ENCODE measurements at places on chromosomes 12 and 14. TPM values are rescaled to one million over a fixed set of nuclear protein-coding genes. Genes with fewer than 3 reads are reported as not detected.

DNA sequence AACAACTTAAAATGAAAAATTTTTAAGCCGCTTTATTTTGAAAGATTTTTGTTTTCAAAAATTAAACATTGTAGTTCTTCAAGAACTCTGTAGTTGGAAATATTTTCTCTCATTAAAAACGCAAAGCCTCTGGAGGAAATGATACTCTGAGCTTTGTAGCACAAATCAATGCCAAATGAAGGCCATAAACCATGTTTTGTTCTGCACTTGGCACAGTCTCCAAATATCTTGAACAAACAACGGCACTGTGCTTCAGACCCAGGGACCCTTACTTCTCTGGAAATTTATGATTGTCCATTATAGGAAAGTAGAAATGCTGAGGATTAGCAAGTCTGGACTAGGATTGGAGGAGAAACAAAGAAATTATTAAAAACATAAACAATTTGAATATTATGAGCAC lies 160.8 kb upstream of the BMP4 start:
- no peak for DNase-seq
- no peak overlapping the region for H3K4me3 ChIP-seq
- H3K4me1 ChIP-seq: no peaks in the 10 kb centered on the region
- no peak overlapping the region for H3K27ac ChIP-seq
- no peaks in the 10 kb centered on the region for H3K27me3 ChIP-seq

- no peak for DNase-seq
- peaks cover 30% of the 10 kb centered on the region for H3K4me1 ChIP-seq
- H3K4me3 ChIP-seq: no peak overlapping the region
- H3K36me3 ChIP-seq: no peaks in the 10 kb centered on the region
- no peak overlapping the region for H3K27ac ChIP-seq
- no peaks in the 10 kb centered on the region for H3K27me3 ChIP-seq
Measured at GRCh38 chr12:122969676-122970075, 3.4 kb upstream of the ABCB9 start.

DNA sequence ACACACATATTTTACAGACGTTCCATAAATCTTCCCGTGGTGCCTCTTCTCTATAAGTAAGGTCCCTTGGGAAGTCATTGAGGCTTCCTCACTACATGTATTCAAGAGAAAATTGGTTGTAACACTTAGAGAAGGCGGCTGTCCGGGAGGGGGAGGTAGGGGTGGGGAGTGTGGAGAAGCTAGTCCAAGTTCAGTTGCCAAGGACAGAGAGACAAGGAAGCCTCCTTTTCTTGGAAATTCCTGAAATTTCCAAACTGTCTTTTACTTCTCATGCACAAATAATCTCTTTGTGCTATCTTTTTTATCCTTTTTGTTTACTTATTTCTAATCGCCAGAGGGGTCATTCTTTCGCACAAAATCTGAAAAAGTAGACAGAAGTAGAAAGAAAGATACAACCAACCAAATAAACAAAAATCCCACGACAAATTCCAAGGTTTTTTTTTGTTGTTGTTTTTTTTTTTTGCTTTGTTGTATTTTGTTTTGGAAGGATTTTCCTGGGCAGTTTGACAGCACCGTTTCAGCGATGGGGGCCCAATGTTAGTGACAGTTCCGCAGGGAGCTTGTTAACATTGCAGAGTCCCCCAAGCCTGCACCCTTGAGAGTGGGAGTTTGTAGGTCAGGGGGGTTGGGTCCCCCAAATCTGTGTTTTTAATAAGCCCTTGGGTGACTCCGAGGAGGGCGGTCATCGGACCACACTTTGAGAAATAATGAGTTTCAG lies 45.2 kb downstream of the MAP1LC3B2 start:
- H3K27ac ChIP-seq: no peak overlapping the region
- peaks cover 54% of the 10 kb centered on the region for H3K4me1 ChIP-seq
- no peak for DNase-seq
- no peaks in the 10 kb centered on the region for H3K27me3 ChIP-seq

GRCh38 chr12:52280796-52281560 lies 6.5 kb downstream of the KRT86 start:
- no peaks in the 10 kb centered on the region for H3K27me3 ChIP-seq
- H3K4me3 ChIP-seq: no peak overlapping the region
- peak overlapping the region; percentile 87 for H3K27ac ChIP-seq
- DNase-seq: no peak
- H3K4me1 ChIP-seq: peaks cover 34% of the 10 kb centered on the region
- H3K36me3 ChIP-seq: no peaks in the 10 kb centered on the region

- no peak overlapping the region for H3K27ac ChIP-seq
- no peaks in the 10 kb centered on the region for H3K36me3 ChIP-seq
- H3K27me3 ChIP-seq: no peaks in the 10 kb centered on the region
- H3K4me3 ChIP-seq: no peak overlapping the region
- DNase-seq: no peak
- peaks cover 82% of the 10 kb centered on the region for H3K4me1 ChIP-seq
Measured at GRCh38 chr14:90521084-90521929, 124.5 kb downstream of the CALM1 start.

DNA sequence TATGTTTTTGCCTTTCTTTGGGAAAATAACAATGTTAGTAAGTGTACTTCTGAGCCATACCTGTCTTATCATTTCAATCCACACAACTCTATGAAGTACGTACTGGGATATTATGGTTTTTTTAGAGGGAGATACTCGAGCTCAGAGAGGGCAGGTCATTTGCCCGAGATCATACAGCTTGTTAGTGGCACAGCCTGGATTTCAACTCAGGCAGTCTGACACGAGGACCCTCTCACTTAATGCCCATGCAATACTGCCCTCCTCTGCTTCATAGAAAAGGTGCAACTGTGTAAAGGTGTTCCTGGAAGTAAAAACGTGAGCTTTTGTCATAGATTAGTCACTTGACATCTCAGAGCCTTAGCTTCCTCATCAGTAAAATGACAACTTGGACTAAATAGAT lies 128.0 kb downstream of the NDUFA12 start:
- peaks cover 10% of the 10 kb centered on the region for H3K4me1 ChIP-seq
- no peak overlapping the region for H3K4me3 ChIP-seq
- no peaks in the 10 kb centered on the region for H3K36me3 ChIP-seq
- DNase-seq: no peak

Gene RNASE7
- 13.3 TPM for total RNA-seq

Gene DNAI7
- total RNA-seq: not detected

GRCh38 chr12:53862831-53863230 lies 75.8 kb upstream of the HOXC13 start:
- H3K4me3 ChIP-seq: no peak overlapping the region
- no peaks in the 10 kb centered on the region for H3K4me1 ChIP-seq
- DNase-seq: no peak
- no peaks in the 10 kb centered on the region for H3K27me3 ChIP-seq
- no peak overlapping the region for H3K27ac ChIP-seq

DNA sequence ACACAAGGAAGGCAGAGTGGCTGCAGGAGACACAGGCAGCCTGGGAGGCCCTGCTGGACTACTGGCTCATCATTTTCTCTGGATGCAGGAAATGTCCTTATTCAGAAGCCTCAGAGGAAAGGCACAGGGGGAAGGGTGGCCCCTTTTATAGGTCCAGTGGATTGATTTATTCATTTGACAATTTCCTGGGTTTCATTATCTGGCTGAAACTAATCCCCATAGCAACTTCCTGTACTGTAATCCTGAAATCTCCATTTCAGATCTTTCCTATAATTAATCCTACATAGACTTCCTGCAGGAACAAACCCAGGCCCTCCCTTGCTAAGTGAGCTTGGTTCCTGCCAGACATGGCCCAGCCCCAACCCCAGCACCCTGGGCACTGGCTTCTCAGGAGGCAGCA lies 23.0 kb downstream of the KRT76 start:
- H3K36me3 ChIP-seq: no peaks in the 10 kb centered on the region
- no peak for DNase-seq
- no peak overlapping the region for H3K27ac ChIP-seq

- H3K36me3 ChIP-seq: no peaks in the 10 kb centered on the region
- no peak overlapping the region for H3K27ac ChIP-seq
- H3K4me3 ChIP-seq: no peak overlapping the region
Measured at GRCh38 chr12:24584032-24584675, 364.7 kb downstream of the BCAT1 start.

Gene TSPAN8
- not detected for total RNA-seq

Gene RPL10L
- total RNA-seq: not detected

DNA sequence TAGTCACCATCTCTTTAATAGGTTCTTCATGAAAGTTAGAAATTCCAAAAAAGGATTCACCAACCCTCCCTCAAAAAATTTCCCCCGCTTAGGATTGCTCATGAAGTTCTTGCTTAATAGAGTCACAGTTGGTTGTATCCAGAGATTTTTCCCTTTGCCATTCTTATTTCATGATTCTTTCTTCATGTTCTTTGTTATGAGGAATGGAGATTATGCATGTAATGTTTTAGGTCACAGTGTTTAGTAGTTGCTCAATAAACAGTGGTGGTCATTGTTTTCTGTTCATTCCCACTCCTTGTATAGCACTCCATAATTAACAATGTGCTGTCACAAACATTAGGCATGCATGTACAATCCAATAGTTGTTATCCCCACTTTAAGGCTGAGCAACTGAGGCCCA lies 51.2 kb upstream of the RTRAF start:
- DNase-seq: no peak
- H3K27me3 ChIP-seq: no peaks in the 10 kb centered on the region
- no peaks in the 10 kb centered on the region for H3K36me3 ChIP-seq
- H3K4me1 ChIP-seq: no peaks in the 10 kb centered on the region
- H3K27ac ChIP-seq: no peak overlapping the region

Gene OTOGL
- total RNA-seq: 0.57 TPM

DNA sequence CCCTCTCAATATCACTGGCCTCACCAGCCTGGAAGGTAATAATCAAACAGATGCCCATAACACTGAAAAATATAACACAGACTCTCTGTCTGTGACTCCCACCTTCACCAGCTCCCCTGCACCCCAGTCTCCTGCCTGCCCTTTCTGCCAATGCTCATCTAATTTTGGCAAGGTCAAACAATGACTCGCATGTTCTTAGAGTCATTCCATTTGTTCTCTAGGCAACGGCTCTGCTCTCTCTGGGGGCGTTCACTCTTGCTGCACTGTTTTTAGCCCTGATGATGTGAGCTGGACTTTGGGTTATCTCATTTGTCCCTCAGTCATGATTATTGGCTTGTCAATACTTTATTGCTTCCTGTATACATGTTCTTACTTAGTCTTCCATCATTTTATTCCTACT lies 691.8 kb downstream of the FLRT2 start:
- H3K36me3 ChIP-seq: no peaks in the 10 kb centered on the region
- no peak for DNase-seq
- H3K4me3 ChIP-seq: no peak overlapping the region
- H3K27me3 ChIP-seq: no peaks in the 10 kb centered on the region
- H3K4me1 ChIP-seq: no peaks in the 10 kb centered on the region

DNA sequence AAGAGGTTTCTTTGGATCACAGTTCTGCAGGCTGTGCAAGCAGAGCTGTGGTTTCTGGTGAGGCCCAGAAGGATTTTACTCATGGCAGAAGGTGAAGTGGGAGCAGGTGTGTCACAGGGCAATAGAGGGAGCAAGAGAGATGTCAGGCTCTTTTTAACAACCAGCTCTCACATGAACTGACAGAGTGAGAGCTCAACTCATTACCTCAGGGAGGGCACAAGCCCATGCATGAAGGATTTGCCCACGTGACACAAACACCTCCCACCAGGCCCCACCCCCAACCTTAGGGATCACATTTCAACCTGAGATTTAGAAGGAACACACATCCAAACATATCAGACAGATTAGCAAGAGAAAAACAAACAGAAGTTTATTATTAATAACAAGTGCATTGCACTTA lies 470.4 kb downstream of the GALC start:
- no peaks in the 10 kb centered on the region for H3K4me1 ChIP-seq
- H3K36me3 ChIP-seq: no peaks in the 10 kb centered on the region
- no peaks in the 10 kb centered on the region for H3K27me3 ChIP-seq
- H3K27ac ChIP-seq: no peak overlapping the region
- DNase-seq: no peak

DNA sequence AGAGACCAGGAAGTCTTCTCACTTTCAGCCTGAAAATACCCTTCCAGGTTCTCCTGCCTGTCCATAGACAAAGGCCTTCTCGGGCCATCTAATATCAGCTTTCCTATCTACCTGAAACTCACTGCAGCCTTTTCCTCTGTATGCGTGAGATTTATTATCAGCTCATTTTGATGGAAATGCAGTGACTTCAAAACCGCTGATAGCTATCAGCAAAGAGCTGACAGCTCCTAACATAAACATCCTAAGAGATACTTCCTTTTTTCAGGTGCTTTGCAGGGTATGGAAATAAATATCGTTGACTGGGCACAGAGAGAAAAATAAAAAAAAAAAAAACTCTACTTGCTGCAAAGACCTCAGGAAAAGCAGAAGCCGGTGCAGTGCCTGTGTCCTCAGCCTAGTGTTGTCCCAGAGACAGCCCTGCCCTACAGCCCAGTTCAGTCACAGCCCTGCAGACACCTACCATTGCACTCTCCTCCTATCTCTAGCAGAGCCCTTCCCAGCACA lies 215.0 kb upstream of the EGLN3 start:
- no peaks in the 10 kb centered on the region for H3K36me3 ChIP-seq
- no peak for DNase-seq
- no peak overlapping the region for H3K4me3 ChIP-seq
- H3K27me3 ChIP-seq: no peaks in the 10 kb centered on the region
- H3K4me1 ChIP-seq: peaks cover 2% of the 10 kb centered on the region

DNA sequence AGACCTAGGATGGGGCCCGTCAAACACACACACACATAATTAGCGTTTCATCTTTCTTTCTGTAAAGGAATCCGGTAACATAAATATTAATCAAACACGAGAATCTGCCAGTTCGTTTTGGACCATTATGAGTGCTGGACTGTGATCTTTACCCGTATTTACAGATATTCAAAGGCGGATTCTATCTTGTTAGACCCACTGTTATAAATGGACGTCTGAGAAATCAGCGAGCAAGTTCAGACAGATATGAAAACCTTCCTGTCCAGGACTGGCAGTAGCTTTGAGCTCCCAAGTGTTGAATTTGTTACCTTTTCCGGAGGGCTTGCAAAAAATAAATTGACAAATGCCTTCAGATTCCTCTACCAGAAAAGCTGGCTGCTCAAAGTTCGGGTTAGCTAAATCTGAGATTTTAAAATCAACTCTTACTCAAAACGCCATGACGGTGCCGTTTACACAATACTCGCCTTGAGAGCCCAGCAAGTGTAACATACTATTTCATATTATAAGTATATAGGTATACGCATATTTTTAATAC lies 27.6 kb downstream of the BCL11B start:
- H3K36me3 ChIP-seq: no peaks in the 10 kb centered on the region
- H3K4me3 ChIP-seq: no peak overlapping the region
- no peaks in the 10 kb centered on the region for H3K27me3 ChIP-seq
- DNase-seq: no peak

Gene DBX2
- not detected for total RNA-seq

- no peaks in the 10 kb centered on the region for H3K27me3 ChIP-seq
- no peak for DNase-seq
- H3K4me1 ChIP-seq: no peaks in the 10 kb centered on the region
- no peak overlapping the region for H3K4me3 ChIP-seq
- no peaks in the 10 kb centered on the region for H3K36me3 ChIP-seq
Measured at GRCh38 chr12:95870897-95871296, 12.1 kb downstream of the SNRPF start.

Data from esophagus squamous epithelium (tissue), 5 donors.